ENCODE measurements at places on chromosomes 6 and 20.

- DNase-seq: no peak
These were observed 228.8 kb upstream of the FAM83B start for GRCh38 chr6:54617730-54618129.

GRCh38 chr6:96213784-96214183 lies 198.0 kb downstream of the FUT9 start:
- no peak for DNase-seq

GRCh38 chr6:158225767-158226166 lies 57.6 kb downstream of the GTF2H5 start:
- DNase-seq: no peak

DNA sequence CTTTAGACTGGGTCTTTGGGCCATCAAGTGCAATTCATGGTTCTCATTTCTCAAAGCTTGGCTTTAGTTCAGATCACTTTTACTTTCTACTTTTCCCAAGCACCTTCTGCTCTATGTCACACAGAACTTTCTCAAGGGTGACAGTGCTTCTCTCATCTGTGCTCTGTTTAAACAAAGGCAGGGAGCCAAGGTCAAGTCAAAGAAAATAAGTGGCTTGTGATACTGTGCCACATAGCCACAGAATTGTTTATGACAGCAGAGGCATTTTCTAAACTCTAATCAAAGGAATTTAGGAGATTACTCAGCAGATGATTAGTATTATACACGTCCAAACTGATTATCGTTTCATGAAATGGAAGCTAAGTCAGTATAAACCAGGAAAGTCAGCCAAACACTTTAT lies 348.0 kb downstream of the HDGFL1 start:
- DNase-seq: no peak

DNA sequence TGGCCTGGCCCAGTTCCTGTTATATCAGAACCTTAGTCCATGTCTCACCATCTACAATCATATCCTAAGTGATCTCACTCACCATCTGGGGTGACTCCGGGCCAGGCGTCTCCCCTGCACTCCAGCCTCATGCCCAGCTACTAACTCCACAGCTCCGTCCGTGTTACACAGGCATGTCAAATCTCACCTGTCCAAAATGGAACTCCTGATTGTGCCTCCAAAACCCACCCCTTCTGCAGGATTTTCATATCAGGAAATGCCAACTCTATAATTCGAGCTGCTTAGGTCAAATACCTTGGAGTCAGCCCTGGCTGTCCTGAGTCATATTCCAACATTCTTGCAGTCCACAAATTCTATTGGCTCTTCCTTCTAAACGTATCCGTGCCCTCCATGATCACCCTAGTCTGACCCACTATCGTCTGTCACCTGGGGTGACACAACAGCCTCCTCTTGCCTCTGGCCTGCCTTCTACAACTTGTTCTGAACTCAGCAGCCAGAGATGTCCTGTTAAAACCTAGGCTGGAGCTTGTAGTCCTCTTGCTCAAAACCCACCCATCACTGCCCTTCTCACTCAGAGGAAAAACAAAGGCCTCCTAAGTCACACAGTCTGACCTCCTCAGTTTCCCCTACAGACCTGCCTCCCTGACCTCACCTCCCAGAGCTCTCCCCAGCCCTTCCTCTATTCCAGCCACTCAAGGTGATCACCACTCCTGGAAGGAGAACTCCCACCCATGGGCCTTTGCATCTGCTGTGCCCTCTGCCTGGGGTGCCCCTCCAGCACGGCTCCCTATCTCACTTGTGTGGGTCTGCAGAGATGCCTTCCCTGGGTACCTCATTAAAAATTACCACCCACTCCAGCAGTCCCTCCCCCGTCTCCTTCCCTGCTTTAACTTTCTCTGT lies 85.3 kb upstream of the SIRPA start:
- DNase-seq: no peak

- peak; percentile 95 for DNase-seq
These were observed at the start of gene SMIM26 for GRCh38 chr20:18566892-18567738. TSS of gene SMIM26 (plus strand) at chr20:18567432. CDS start at chr20:18567479, 47 bp downstream.

DNA sequence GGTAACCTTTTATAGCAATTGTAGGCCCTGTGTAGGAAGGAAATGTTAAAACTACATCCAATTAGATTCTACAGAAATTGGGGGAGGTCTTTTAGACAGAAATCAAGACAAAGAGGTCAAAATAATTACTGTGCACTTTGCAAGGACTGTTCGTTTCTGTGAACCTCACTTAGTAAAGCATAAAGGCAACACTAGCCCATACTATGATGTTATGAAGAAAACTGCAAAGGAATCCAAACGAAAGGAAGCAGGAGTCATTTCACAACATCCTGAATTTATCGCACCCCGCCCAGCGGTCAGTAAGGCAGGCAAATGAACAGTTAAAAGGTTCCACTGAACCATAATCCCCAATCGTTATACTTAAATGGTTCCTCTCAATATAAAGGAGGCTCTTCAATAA lies 429.5 kb upstream of the ARID1B start:
- DNase-seq: no peak

- DNase-seq: no peak
These were observed 105.0 kb downstream of the SASH1 start for GRCh38 chr6:148447521-148448230.

GRCh38 chr6:6781873-6782227 lies 193.3 kb downstream of the LY86 start:
- DNase-seq: no peak

- no peak for DNase-seq
These were observed 189.5 kb downstream of the GMDS start for GRCh38 chr6:2055911-2056310.

GRCh38 chr6:137496909-137497720 lies 2.9 kb upstream of the OLIG3 start:
- DNase-seq: no peak

GRCh38 chr6:87936065-87936464 lies 111.6 kb upstream of the SPACA1 start:
- DNase-seq: no peak

DNA sequence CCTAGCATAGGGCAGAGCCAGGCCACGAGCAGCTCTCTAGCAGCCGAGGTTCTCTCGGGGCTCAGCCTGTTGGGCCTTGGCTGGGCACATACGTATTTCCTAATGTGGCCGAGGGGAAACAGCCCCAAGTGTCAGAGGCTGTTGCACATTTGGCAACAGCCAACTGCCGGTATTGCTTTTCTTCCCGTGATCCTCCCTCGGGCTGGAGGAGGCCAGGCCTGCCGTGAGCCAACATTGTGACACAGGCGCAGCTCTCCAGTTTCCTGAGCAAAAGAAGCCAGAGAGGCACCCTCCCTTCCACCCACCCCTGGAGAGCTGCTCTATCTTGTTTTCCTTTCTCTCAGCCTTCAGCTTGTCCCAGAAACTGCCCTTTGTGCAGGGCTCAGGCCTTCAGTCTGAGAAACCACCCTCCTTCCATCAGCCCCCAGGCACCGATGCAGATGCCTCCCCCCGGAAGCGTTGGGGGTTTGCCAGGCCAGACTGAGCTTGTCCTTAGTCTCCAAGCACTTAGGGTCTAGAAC lies 5.1 kb upstream of the BPI start:
- DNase-seq: no peak

DNA sequence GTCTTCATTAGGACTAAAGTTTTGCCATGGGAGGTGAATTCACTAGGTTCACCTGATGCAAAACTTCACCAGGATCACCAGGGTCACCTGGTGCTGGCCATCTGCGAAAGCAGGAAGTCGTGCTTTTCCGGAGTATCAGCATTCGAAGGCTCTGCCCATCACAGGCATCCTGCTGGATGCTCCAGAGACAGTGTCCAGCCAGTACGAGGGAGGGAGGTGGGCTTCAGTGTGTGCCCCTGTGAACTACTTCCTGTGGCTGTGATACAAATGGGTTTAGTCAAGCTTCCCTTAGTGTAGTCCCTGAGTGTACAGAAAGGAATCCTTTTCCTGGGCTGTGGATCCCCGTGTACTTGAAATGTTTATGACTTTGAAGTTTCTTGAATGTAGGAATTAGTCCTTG lies 3.4 kb upstream of the RPS6KA2 start:
- DNase-seq: no peak

DNA sequence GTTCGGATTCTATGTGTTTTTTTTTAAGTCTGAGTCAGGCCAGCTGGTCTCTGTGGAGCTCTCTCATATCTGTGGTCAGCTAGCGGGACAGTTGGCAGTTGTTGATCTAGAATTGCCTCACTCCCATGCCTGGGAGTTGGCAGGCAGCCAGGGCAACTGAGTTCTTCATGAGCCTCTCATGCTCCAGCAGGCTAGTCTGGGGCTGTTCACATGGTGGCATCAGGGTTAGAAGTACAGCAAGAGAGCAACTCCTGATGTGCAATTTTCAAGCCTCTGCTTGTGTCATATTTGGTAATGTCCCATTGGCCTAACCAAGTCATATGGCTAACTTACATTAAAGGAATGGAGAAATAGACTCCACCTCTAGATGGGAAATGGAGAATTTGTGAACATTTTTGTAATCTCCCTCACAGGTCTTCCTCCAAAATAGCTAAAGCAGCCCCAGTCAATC lies 6.7 kb upstream of the IFT52 start:
- DNase-seq: no peak

DNA sequence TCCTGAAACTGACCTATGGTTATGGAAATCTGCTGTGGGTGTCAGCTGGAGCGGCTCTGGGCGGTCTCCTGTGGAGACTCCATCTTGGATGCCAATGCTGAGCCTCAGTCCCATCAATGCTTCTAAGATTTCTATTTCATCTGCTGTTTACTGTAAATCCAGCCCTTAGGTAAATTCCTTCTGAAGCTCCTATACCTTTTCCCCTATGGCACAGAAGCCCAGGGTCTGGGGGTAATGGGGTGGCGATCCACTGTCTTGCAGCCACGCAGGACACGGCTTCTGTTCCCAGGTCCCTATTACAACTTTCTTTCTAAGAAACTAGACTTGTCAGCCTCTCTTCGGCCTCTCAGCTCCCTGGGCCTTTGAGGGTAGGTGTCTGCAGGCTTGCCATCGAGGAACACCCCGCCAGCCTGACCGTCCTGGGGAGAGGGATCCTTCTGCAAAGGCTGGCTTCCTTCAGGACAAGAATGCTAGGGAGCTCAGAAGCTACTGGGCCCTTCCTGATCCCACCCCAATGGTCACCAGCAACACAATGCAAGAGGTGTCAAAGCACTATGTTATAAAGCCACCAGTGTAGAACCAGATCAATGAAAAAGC lies 6.4 kb downstream of the CST3 start:
- DNase-seq: no peak

DNA sequence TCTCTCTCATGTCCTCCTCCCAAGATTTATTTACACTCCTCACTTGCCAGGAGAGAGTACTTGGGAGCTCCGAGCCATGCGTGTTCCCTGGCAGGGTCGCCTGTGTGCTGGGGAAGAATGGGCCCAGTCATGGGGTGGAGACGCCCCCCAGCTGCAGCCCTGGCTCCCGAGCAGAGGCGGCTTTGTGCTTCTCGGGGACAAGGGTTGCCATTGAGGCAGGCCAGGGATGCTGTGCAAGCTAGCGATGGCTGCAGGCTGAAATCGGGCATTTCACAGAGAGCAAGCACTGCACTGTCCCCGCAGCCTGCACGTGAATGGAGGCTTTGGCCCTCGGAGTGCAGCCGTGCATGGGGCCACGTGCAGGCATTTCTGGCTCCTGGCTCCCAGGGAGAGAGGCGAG lies 23.8 kb downstream of the PHACTR3 start:
- DNase-seq: no peak

DNA sequence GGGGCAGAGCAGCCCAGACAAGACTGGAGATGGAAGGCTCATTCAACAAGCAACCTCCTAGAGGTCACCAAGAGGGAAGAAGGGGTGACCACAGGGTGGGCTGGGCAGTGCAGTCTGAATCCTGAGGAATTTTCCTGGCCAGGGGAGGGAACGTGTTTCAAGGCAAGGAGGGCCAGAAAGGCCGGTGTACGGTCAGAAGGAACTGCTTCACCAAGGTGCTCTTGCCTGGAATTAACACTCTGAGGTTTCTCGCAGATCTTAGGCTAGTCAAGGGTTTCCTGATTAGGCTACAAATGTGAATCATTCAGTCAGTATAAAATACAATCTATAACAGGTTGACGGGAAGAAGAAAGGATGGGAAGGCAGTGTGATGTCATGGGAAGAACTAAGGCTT lies 199.3 kb downstream of the LRFN2 start:
- DNase-seq: no peak

- DNase-seq: no peak
These were observed 178.9 kb downstream of the FUT9 start for GRCh38 chr6:96194675-96195074.

DNA sequence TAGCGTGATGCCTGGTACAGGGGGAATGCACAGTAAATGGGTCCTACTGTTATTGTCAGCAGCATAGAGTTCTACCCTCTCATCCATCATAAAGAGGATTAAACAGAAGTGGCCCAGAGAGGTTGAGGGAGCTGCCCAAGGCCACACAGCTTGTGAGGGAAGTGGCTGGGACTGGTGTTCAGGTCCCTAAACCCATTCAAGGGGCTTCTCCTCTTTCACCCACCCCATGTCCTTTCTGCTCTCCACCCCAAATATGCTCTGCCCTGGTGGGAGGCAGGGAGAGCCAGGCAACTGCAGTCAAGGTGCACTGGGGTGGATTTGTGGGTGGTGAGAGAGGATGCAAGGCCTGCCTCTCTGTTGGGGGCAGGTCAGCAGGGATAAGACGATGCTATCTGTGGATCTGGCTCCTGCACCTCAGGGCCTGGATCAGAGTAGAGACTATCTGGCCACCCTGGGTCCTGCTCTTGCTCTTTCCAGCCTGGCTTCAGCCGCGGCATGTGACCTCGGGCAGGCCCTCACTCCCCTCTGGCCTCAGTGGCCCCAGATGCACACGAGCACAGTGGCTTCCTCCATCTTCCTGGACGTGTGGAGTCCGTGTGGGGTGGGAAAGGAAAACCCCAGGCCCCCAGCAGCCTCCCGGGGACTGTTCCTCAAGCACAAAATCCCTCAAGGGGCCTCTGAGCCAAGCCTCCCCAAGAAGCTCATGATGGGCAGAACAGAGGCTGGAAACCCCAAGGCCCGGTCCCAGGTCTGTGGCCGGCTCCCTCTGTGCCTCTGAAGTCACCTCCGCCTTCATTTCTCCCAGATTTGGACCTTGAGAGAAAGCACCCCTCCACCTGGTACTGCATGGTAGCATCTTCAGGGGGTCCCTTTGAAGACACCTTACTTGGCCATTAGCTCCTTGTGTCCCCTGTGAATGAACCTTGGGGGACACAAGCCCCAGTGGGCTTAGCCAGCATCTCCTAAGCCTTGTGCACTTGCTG lies 3.4 kb upstream of the BPIFB6 start:
- DNase-seq: no peak

- no peak for DNase-seq
These were observed 26.1 kb upstream of the FANCE start for GRCh38 chr6:35426074-35426473.

DNA sequence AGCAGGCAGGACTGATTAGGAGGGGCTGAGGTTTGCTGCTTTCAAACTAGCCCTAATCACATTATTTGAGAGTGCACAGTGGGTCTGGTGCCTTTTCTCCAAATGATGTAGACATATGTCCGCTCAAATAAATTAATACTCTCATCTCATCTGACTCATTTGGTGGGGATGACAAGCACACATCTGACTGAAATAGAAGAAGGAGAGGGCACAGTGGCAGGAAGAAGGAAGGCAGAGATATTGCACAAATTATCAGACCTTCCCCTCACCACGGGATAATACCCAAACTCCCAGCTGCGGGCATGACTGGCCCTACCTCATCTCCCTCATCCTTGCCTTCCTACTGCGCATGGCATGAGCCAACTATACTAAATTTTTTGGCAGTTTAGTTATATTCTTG lies 33.9 kb upstream of the TNFRSF21 start:
- DNase-seq: no peak
